ENCODE measurements at places on chromosomes 7 and 10. TPM values are rescaled to one million over a fixed set of nuclear protein-coding genes. Genes with fewer than 3 reads are reported as not detected.

The PON3 gene
- total RNA-seq, result 2.0 TPM

The PLEKHS1 gene
- total RNA-seq, result 1.0 TPM

The GRID1 gene
- total RNA-seq, result 0.68 TPM

The CDC14C gene
- total RNA-seq, result not detected

The NPC1L1 gene
- not detected for total RNA-seq

The SPDYE5 gene
- total RNA-seq, result not detected

The CCDC172 gene
- not detected for total RNA-seq

The NPFFR1 gene
- total RNA-seq, result 0.04 TPM

The CAMK2B gene
- total RNA-seq, result 1.1 TPM

The INTS1 gene
- 50.4 TPM for total RNA-seq

The HOXA6 gene
- 1.7 TPM for total RNA-seq

The COL13A1 gene
- 0.92 TPM for total RNA-seq

The XPNPEP1 gene
- total RNA-seq, result 45.7 TPM

The WEE2 gene
- not detected for total RNA-seq

The SLC16A12 gene
- 0.08 TPM for total RNA-seq

The CDNF gene
- 1.2 TPM for total RNA-seq

The PITX3 gene
- total RNA-seq, result not detected

The PDE6C gene
- not detected for total RNA-seq

The NYAP1 gene
- total RNA-seq, result 0.16 TPM

The C10orf105 gene
- total RNA-seq, result not detected

The POU6F2 gene
- total RNA-seq, result 0.08 TPM

The RSPH10B gene
- total RNA-seq, result not detected

The NUTM2B gene
- 0.24 TPM for total RNA-seq

The OPN4 gene
- not detected for total RNA-seq

The PIP gene
- 0.56 TPM for total RNA-seq

The ANKRD30A gene
- total RNA-seq, result not detected

Measured in esophagus mucosa (tissue), 1 donor.